ENCODE measurements at places on chromosomes 2 and 18.

DNA sequence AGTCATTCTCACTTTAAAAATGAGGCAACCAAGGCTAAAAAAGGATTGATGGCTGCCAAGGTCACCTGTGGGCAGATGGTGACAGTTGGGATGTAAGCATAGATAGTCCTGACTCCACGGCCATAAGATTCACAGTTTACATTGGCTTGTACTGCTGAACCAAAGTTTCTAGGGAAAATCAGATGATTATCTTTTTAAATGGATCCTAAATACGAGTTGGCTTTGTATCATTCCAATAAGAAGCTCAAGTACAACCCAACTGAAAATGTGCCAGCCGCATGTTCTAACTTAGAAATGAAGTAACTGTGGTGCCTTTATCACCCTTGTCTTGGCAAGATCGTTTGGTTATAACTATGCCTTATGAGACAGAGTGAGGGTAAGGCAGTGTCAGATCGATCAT lies 27.6 kb downstream of the HK2 start:
- no peak for DNase-seq

GRCh38 chr18:50232419-50232818 lies 33.9 kb downstream of the CFAP53 start:
- DNase-seq = no peak

GRCh38 chr18:54857499-54857898 lies 29.2 kb downstream of the RAB27B start:
- no peak for DNase-seq

DNA sequence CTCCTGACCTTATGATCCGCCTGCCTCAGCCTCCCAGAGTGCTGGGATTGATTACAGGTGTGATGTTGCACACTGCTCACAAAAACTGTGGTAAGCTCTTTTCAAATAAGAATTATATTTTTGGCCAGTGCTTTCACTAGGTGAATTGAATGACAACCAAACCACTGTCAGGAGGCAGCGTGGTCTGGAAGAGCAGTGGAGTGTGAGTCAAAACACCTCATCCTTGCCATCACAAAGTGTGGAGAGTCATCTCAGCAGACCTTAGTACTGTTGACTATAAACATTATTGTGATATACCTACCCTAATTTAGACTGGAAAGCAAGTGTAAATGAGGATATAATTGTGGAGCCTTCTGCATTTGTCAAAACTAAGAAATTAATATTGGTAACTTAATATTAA lies 61.3 kb downstream of the UBE2E3 start:
- DNase-seq = no peak

- no peak for DNase-seq
These were observed 20.4 kb upstream of the GPR17 start for GRCh38 chr2:127625572-127625951.

- no peak for DNase-seq
These were observed 98.3 kb upstream of the ZBTB14 start for GRCh38 chr18:5393779-5394178.

DNA sequence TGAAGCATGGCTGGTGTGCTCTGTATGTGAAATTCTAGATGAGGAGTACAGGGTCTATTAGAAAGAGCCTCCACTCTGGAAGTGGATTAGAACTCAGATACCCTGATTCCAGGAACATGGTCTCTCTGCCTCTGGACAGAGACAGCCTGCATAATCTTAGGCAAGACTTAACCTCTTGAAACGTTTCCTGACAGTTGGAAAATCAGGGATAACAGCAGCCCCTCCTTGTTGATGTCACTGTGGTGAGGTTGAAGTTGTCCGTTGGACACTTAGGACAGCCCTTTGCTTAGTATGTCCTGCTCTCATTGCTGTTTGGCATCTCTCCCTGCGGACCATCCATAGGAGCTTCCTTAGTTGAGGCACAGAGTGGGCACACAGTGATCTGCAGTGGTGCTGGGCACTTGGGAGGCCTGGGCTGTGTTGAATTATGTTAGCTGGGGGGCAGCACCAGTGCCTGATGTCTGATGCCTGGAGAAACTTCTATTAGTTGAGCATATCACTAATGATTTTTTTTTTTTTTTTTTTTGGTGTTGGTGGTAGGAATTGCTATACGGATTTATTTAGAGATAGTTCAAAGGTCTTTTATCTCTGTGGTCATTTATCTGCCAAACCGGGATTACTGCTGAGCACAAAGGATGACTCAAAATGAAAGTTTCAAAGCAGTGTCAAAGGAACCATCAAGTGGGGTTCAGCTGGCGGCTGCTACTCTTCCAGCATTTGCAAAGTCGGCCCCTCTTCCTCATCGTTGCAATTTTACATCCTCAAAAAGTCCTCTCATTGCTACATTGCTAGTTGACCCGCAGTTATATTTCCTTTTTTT lies 28.8 kb downstream of the SETBP1 start:
- DNase-seq = no peak

DNA sequence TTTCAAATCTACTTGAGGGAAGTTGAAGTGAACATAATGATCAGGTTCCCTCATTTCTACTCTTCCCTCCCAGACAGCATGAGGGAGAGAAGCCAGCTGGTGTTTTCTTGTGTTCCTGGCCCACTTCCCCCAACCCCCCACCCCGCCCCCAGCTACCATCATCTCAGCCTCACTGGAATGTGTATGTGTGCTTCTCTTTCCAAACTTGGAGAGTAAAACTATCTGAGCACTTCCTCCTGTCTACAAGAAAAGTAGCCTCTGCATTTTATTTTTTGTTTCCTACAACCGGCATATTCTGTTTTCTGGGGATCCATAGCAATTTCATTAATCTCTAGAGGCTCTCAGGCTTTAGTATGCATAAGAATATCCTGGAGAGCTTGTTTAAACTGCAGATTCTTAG lies 53.6 kb upstream of the GRHL1 start:
- DNase-seq = no peak

- DNase-seq = no peak
These were observed 131.7 kb downstream of the KLHL29 start for GRCh38 chr2:23516520-23517256.

- no peak for DNase-seq
These were observed 228.0 kb upstream of the SPHKAP start for GRCh38 chr2:228409493-228409892.

DNA sequence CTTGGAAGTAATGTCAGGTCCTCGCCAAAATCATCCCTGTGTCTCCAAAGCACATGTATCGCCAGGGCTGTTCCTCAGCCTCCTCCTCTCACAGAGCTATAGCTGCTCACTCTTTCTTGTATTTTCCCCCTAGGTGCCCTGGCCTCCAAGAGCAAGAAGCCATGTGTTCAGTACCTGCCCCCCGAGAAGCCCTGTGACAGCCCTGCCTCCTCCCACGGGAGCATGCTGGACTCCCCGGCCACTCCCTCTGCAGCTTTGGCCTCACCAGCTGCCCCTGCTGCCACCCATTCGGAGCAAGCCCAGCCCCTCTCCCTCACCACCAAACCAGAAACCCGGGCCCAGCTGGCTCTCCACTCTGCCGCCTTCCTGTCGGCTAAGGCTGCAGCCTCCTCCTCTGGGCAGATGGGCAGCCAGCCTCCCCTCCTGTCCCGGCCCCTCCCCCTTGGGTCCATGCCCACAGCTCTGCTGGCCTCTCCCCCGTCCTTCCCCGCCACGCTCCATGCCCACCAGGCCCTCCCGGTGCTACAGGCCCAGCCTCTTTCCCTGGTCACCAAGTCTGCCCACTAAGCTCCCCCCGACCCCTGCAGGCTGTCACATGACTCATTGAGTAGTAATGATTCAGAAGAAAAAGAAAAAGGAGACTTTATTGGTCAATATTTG lies 18.8 kb downstream of the TGOLN2 start:
- no peak for DNase-seq

DNA sequence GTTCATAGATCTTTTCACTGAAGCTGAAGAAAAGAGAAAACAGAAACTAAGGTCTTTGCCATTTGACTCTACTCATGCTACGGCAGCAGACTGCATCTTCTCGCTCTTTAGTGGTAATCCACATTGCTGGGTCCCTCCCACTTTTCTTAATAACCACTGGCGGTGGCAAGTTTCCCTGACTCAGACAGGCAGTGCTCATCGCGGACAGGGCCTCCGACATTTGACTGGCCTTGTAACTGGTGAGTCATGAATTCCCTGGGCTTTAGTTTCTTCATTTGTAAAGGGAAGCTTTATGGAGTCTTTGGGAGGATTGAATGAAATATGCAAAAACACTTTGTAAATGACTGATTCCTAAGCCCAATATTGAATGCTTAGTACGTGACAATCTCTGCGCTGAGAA lies 238.2 kb upstream of the RBBP8 start:
- no peak for DNase-seq

DNA sequence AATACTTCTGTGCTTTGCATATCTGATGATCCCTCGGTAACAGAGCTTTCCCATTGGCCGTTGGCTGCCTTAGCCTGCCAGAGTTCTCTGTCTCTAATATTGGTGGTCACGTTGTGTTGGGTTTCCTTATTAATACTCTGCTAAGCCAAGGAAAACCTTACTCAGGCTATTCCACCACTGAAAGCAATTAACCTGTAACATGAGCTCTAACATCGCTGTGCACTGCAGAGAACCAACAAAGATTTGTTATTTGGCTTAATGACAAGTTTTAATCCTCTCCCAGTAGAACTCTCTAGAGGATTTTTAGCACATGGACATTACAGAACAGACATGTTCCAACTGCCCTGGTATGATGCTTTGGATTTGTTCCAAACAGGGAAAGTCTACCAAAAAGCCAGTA lies 825.9 kb upstream of the POU3F3 start:
- DNase-seq = no peak

DNA sequence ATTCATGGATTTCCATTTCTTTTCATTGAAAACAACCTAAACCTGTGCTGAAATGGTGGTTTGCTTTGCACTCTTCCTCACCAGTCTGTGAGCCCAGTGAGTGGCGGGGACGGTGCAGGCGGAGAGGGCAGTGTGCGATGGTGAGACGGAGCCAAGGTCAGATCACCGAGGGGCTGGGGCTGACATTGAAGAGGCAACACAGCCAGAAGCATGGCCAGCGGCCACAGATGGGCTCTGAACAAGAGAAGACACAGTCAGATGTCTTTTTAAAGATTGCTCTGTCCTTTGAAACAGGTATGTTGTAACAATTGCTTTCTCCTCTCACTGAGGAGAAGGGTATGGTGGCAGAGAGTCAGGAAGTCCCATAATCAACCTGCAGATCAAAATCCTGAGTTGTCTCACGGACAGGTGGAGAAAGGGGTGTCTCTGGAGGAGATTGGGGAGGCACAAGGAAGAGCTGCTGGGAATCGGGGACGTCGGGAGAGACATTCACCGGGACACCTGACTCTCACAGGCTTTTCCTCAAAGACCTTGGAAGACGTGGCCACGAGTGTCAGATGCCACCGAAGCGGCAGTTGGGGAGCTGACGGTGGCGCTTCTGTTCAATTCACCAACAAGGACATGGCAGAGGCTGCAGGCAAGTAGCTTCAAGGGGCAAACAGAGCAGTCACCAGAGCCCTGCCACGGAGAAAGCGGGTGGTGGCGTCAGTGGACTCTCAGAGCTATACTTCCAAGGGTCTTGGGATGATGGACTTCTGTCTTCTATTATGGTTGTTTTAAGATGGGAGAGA lies 12.1 kb upstream of the ZNF516 start:
- no peak for DNase-seq

DNA sequence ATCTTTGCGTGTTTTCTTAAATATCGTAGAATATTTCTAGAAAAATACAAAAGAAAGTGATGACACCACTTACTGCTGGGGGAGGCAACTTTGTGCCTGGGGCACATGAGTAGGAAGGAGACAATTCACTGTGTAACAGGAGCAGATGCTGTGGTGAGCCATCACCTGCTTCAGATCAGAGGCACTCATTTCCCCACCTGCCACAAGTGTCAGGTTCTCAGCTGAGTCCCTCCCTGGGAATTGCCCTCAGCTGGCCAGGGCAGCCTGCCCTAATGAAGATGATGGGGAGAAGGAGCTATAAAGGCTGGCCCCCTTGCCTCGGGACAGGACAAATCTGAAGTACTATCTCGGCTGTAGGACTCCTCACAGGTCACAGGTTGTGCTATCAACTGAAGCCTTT lies 322.8 kb downstream of the STK39 start:
- no peak for DNase-seq

DNA sequence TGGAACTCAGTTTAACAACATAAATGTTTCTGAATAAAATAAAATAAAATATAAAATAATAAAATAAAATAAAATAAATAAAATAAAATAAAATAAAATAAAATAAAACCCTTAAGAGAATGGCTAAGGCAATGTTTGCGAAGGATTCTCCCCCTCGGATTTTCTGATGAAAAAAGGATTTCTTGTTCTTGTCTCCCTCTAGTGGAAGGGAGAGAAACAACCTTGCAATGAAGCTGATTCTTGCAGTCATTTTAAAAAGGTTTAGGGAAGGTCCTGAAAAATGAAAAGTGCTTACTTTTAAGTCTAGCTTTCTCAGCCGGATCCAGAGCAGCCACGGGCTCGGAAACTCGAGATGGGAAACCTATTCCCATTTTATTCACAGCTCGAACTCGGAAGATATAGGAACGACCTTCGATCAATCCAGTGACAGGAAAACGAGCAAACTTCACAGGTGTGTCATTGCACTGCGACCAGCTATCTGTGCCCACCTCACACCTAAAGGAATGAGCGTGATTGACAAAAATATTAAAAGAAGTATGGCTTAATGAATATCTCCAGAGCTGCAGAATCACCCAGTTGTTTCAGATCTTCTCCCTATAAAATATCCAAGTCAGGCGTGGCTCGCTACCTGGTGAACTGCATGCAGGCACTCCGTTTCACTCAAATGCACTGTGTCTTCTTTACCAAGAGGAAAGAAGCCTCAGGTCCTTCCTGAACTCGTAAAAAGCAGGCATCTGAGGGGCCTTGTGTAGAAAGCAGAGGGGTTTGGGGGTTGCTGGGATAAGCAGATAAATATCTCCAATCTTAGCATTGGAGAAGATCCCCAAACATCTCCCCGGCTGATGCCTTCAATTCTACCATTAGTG lies 68.1 kb downstream of the MYOM1 start:
- DNase-seq = no peak

- DNase-seq = no peak
These were observed 28.6 kb downstream of the IGFBP2 start for GRCh38 chr2:216661639-216662375.

DNA sequence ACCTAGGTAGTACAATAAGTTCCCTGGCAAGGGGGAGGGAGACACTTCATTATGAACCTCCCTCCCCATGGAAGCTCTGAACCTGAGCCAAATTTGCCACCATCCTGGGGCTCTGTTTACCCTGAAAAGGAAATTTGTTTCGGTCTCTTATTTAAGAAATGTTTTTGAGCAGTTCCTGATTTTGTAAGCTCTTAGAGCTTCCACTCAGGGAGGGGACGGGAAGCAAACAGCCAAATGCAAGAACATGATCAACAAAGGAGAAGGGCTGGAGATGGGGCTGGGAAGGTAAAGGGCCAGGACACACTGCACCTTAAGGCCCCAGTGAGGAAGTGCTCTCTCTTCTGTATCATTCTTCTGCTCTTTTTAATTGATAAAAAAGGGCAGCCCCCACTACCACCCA lies 117.9 kb downstream of the NRP2 start:
- DNase-seq = no peak

Data from stimulated activated CD4-positive, alpha-beta T cell treated with anti-CD3 and anti-CD28 coated beads, Interleukin-1b, Interleukin-23, amount 100 ng/mL, for 1 hour (primary cell).